ENCODE measurements at places on chromosomes 6 and 20.

DNA sequence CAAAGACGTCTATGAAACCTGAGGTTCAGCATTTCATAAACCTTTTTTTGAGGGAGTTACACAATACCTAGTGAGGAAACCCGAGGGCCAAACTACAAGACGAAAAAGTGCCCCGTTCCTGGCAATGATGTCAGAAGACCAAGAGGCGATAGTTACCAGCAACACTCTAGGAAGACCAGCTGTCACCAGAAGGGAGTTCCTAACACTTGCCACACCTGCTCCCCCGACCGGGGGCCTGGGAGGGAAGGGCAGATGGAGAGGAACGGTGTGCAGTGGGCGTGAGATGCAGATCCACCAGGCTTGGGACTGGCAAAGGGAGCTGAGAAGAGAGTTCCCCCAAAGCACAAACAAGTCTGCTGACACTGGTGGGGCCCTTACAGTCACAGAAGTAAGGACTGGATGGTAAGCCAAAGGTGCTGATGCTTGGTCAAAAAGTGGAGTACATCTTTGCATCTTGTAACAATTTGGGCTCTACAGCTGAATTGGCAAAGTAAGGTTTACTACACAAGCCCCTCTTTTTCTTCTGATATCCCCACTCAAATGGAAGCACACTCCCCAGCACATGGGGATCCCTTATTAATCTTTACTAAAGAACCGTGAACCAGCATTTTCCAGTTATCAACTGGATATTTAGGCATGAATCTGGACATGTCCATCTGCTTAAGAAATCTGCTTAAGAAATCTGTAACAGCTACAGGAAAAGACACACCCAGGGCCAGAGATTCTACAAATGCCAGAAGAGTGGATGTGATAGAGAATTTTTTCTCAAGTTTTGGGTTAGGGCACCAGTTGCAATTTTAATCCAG is 38.5 kb downstream of the PANK2 start:
- DNase-seq = peak; percentile 62

- DNase-seq = peak; percentile 64
These were observed 95.4 kb downstream of the OGFRL1 start for GRCh38 chr6:71383901-71384489.

- peak; percentile 87 for DNase-seq
These were observed 4.3 kb upstream of the AKIRIN2 start for GRCh38 chr6:87706187-87706966.

GRCh38 chr6:24441599-24441904 is 38.8 kb downstream of the MRS2 start:
- DNase-seq = no peak

DNA sequence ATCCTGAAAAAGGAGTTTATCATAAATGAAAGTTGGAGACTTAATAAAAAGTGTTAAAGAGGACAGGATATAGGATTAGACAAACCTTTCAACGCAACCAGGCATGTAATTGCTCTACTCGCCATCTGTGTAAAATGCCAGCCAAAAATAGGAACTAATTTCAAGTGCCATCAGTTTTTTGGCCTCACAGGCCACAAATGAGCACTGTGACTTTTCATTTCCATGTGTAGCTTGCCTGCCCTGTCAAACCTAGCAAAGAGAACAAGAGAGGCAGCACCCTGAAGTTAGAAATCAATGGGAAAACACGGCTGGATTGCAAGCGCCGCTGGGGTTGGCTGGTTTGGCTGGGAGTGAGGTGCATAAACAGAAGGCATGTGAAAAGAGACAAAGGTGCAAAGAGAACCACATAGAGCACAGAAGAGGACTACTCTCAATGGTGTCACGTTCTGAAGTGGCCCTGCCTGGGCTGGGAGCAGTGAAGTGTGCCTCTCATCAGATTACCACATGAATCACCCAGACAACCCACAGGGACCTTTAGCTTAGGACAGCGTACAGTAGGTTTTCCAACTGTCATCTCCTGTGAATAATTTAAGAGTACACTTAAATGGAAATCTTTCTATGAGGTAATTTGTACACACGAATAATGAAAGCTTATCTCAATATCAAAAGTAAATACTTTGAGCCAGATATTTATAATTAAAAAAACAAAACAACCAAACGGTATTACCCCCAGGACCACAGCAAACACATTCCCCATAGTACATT is 78.0 kb upstream of the NHSL1 start:
- no peak for DNase-seq

- no peak for DNase-seq
These were observed 4.5 kb downstream of the SOX12 start for GRCh38 chr20:329851-330232.

GRCh38 chr20:49887251-49888211 is 27.8 kb downstream of the SPATA2 start:
- peak; percentile 20 for DNase-seq

DNA sequence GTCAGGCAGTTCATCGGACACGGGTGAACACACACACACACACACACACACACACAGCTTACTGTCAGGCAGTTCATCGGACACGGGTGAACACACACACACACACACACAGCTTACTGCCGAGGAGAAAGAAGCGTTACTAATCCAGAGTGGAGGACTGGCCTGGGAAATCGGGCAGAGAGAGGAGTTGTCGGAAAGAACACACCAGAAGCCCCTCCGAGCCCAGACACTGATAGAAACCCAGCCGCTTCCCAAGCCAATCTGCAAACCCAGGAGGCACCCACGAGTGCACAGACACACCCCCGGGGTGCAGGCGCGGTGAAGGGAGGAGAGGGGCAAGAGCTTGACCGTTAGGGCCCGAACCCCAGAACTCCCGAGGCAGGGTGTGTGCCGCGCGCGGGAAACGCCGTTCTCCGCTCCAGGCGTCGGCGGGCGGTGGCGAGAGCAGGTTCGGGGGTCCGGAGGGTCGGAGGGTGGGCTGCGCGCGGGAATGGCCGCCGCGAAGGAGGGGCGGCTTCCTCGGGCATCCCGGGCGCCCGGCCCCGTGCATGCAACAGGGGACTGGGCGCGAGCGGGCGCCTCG is 636 bp downstream of the ELOVL2 start:
- DNase-seq = peak; percentile 18

- DNase-seq = no peak
These were observed 219.9 kb downstream of the ALDH8A1 start for GRCh38 chr6:134730013-134730412.

DNA sequence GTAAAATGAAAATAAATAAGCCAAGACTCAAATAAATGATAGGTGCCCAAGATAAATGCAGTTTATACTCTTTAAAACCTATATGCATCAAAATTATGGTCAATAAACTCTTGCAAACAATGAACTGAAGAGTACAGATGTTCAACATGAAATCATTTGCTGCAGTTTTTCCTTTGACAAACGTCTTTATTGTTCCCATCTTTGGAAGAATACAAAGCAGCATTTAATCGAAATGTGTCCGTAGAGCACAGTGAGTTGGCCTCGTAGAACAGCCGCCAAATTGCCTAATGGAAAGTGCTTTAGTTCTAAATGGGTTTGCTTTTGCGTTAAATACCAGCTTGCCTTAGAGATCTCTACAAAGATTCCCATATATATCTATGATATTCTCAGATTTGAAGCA is 447.4 kb downstream of the PKHD1 start:
- no peak for DNase-seq

GRCh38 chr6:786946-787763 is 94.2 kb upstream of the EXOC2 start:
- DNase-seq = no peak

DNA sequence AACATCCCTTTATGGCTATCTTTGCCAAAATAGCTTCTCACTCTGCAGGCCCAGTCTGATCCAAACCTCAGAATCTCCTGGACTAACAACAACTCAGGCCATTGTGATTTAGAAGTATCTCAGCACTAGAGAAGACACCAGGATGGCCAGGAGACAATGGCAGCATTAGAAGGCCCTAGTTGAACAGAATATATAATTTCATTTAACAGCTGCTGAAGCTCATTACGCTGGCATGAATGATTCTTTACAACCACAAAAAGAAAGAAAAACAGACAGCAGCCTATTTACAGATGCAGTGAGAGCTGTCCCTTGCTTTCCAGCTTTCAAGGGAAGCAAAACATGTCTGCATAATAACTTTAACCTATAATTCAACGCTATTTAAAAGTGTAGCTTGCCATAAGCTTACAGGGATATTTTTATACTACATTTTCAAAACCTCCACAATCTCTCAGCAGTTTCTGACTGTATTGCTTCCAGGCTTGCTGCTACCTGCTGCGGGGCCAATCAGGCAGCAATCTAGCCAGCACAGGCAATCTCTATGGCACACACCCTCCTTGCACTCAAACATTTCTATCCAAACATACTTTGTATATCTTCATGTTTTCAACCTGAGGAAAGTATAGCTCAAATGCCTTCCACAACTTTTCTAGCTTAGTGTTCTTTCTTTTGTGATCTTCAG is 107.3 kb downstream of the OGFRL1 start:
- DNase-seq = no peak
